B cell (primary cell): ENCODE measurements at places on chromosomes 4 and X. TPM values are rescaled to one million over a fixed set of nuclear protein-coding genes. Genes with fewer than 3 reads are reported as not detected.

DNA sequence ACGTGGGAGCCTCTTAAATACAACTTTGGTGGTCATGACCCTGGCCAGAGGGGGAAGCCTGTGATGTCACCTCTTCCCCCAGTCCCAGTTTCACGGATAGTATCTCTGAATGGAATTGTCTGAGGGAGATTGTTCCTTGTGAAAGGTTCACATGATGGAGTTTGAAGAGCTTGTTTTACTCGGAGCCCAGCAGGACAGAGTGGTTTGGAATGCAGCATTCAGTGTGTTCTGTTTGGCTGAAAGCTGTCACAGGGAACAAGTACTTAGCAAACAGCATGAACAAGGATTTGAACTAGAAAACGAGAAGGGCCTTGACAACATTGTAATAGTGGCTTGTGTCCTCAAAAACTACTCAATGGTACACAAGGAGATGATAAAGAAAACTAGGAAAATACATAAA is 133.9 kb upstream of the CXorf66 start:
- no peak for DNase-seq
- H3K27me3 ChIP-seq: no peaks in the 10 kb centered on the region
- H3K4me3 ChIP-seq: no peak overlapping the region
- no peaks in the 10 kb centered on the region for H3K4me1 ChIP-seq
- H3K27ac ChIP-seq: no peak overlapping the region

- H3K36me3 ChIP-seq: no peaks in the 10 kb centered on the region
- no peaks in the 10 kb centered on the region for H3K27me3 ChIP-seq
- H3K27ac ChIP-seq: no peak overlapping the region
- no peak for DNase-seq
- H3K4me1 ChIP-seq: no peaks in the 10 kb centered on the region
- no peak overlapping the region for H3K4me3 ChIP-seq
Observed at GRCh38 chrX:147675819-147676218, 235.9 kb upstream of the FMR1 start.

GRCh38 chr4:125838924-125839323 is 524.2 kb downstream of the FAT4 start:
- H3K4me3 ChIP-seq: no peak overlapping the region
- DNase-seq: no peak
- no peaks in the 10 kb centered on the region for H3K27me3 ChIP-seq
- no peaks in the 10 kb centered on the region for H3K4me1 ChIP-seq

Gene RAB33A
- 1.5 and 5.4 TPM in 2 replicates for polyA plus RNA-seq

Gene NWD2
- polyA plus RNA-seq: not detected in 2 replicates

Gene VMA21
- polyA plus RNA-seq: 8.4 and 14.2 TPM in 2 replicates

Gene SMR3B
- not detected in 2 replicates for polyA plus RNA-seq

- DNase-seq: no peak
- H3K36me3 ChIP-seq: no peaks in the 10 kb centered on the region
- H3K27ac ChIP-seq: no peak overlapping the region
- H3K4me1 ChIP-seq: peaks cover 5% of the 10 kb centered on the region
Observed at GRCh38 chrX:136797787-136798186, 17.1 kb upstream of the ARHGEF6 start.

Gene MCTS1
- polyA plus RNA-seq: 20.6 and 23.9 TPM in 2 replicates
